ENCODE measurements at places on chromosomes 3 and 15.

- no peak for DNase-seq
Observed at GRCh38 chr3:19934098-19934566, at the start of gene EFHB. EFHB (minus strand) TSS chr3:19934217; CDS start chr3:19934018, 199 bp downstream.

DNA sequence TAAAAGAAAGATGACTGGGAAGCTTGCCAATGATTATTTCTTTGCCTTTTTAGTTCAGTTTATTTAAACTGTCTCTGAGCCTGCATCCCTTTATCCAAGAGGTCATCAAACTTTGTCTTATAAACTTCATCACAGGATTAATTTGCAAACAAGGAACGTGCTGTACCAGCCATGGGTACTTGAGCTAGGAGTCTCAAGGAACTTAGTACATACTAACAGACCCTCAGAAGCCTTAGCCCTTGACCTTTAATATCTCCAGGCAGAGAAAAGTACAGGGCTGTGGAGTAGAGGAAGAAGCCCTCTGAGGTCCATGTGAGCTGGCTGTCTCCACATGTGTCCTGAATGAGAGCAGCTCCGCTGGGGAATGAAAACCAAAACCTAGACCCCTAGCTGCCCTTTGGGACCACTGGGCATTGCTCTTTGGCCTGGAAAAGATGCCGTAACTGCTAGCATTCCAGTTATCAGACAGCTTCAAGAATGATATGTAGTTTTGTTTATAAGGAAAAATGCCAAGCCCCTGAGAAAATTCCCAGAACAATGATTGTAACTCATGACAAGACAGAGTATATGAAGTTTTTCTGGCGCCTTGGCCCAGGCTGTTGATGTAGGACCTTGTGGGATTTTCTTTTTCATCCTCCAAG lies 92.1 kb downstream of the ASB7 start:
- DNase-seq: no peak

- DNase-seq: no peak
Observed at GRCh38 chr15:59847968-59848367, 156.1 kb upstream of the FOXB1 start.

DNA sequence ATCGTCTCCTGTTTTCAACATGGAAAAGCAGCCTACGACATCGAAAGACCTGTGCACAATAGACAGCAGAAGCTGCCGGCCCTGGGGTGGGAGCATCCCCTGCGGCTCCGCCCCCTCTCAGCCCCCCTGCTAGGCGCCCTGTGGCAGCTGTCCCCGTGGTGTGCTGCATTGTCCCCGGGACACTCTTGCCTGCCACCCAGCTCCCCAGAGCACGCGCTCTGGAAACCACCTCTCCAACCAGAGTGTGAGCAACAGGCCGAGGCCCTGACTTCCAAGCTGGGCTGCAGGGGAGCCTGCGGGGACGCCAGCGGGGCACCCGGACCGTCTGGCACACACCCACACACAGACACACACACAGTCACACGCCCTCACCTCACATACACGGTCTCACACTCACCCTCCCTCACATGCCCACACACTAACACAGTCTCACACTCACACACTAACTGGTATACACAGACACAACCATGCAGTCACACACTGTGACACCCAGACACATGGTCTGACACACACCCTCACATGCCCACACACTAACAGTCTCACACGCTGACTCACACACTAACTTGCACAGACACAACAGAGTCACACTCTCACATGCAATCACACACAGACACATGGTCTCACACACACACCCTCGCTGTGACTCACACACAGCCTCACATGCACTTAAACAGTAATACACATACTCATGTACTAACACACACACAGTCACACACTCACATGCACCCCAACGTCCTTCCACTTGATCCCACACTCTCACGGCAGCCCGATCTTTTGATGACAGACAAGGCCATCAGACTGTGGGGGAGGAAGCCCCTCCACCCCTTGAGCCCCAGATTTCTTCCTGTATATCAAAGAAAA lies 94.7 kb downstream of the OCA2 start:
- no peak for DNase-seq

DNA sequence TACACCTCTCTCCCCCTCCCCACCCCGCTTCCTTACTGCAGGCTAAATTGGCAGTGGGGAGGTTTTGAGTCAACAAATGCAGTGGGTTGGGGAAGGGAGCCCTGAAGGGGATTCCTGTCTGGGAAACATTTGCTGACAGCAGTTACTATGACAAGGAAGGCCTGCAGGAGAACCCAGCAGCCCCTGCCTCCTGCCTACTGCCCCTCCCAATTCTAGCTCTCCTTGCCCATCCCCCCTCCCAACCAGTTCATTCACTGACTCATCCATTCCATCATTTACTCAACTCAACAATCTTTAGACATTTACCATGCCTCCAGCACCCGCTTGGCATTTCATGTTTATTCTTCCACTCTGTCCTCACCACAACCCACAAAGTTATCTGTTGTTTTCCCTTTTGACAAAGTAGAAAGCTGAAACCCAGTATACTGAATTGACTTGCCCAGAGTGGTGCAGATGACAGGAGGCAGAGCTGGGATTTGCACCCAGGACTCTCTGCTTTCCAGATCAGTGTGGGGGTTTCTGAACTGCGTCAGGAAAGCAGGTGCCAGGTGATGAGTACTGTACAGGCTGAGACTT lies 75.0 kb downstream of the MAGEF1 start:
- DNase-seq: no peak

- DNase-seq: no peak
Observed at GRCh38 chr3:79597709-79598108, 170.1 kb downstream of the ROBO1 start.

GRCh38 chr15:79397269-79397910 lies 34.7 kb upstream of the MINAR1 start:
- DNase-seq: no peak

DNA sequence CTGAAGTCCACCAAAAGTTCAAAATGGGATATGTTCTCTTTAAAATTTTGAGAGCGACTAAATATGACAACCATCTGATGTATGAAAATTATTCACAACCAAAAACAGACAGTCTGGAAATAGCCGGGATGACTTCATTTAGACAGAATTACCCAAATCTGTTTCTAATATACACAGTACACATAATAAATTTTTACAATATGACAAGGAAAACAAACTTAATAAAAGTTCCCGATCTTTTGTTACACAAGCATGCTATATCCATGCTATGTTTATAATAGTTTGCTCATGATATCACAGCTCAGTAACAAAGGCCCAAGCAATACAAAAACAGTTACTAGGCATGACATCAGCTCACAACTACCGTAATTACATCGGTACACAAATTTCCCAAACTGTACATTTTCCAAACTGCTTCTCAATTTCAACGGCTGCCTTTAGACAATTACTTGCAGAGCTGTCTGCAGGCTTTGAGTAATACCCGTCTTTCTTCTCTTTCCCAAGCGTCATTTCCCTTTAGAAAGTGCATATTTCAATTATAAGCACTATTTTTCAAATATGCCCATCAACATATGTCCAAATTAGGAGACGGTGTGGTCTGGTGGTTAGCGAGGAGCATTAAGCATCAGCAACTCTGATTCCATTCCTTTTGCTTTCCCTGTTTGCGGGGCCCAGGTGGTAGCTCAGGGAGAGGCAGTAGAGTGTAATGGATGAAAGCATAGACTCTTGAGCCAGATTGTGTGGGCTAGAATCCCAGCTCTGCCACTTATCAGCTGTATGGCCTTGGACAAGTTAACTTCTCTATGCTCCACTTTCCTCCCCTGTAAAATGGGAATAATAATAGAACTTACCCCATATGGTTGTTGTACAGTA lies 481.2 kb downstream of the FOXP1 start:
- DNase-seq: no peak

GRCh38 chr3:179045719-179046402 lies 25.7 kb downstream of the ZMAT3 start:
- DNase-seq: peak; percentile 35

DNA sequence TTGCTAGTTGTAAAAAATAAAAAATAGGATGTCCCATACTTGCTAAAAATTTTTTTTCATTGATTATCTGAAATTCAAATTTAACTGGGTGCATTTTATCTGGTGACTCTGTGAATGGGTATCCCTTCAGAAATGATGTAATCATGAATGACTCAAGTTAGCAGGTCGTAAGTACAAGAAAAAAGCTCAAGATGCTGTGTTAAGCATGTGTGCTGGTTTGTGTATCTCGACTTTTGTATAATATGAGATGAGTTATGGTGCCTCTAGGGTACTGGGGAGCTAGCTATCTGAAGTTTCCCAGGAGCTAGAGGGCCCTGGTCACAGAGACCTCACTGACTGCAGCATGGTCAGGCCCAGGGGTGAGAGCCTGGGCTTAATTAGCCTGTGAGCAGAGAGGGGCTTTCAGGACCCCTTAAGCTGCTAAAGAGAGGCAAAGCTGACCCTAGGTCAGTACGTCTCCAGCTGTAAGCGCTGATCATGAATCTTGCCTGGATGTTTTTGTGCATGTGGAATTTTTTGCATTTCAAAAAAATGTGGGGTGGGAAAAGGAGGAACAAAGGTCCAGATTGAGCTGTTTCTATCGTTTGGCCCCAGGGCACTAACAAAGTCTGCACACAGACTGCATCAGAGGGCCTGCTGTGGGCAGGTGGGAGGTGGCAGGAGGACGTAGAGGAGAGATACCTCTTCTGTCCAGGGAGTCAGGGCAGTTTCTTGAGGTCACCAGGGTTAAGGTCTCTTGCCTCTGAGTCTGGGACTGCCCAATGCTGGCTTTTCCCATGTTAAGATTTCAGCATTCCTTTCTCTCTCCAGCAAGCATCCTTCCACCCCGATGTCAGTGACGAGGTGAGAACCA lies 233.2 kb upstream of the TPM1 start:
- no peak for DNase-seq

DNA sequence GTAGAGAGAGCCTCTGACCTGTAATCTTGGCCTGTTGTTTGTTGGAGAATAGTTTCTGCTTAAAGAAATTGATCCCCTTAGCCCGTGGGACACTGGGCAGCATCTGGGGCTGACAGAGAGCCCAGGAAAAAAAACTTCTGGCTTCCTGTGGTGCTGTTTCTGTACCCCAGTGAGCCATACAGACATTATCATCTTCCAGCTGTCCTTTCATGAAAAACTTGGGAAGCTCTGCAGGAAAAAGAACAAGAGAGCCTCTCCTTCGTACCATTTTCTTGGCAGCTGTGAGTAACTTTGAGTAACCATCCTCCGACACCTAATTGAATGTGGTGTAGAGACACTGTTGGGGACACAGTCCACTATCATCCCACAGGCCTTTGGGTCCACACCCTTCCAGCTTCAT lies 333.0 kb downstream of the SHQ1 start:
- no peak for DNase-seq

DNA sequence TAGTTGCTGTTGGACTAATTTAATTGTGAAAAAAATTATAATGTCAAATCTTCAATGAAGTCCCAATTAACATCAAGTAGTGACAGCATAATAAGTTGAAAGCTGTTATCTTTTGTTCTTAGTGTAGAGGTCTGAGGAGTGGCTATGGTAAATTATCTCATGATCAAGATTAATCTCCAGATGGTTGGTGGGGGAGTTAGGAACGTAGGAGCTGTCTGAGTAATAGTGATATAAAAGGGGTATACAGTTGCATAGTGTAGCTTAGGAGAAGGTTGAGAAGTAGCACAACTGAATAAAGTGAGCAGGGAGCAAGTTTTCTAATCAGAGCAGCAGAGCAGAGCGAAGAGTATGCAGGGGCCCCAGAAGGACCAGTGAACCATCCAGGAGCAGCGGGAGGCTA lies 19.5 kb downstream of the TMOD2 start:
- no peak for DNase-seq

DNA sequence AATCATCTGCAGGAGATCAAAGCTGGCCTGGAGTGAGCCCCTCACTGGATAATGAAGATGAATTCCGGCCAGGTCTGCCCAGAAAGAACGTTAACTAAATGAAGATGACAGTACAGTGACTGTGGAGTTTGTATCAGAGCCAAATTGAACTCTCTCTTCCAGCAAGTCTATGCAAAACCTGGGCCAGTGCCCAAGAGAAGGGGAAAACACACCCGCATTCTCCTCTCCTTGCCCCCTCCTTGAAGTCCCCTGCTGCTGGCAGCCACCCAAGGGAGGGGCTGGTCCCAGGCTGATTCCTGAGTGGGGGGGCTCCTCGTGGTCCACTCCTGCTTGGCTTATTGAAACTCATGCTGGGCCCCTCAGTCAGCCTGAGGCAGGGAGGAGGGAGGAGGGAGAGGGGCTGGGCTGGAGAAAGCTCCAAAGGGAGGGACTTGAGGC lies 155.7 kb downstream of the RAB11A start:
- no peak for DNase-seq

GRCh38 chr3:14235912-14236295 lies 57.3 kb downstream of the LSM3 start:
- DNase-seq: no peak

GRCh38 chr3:42501321-42501680 lies 1.1 kb upstream of the VIPR1 start:
- no peak for DNase-seq

- DNase-seq: no peak
Observed at GRCh38 chr3:38133209-38133556, 3.7 kb downstream of the ACAA1 start.

DNA sequence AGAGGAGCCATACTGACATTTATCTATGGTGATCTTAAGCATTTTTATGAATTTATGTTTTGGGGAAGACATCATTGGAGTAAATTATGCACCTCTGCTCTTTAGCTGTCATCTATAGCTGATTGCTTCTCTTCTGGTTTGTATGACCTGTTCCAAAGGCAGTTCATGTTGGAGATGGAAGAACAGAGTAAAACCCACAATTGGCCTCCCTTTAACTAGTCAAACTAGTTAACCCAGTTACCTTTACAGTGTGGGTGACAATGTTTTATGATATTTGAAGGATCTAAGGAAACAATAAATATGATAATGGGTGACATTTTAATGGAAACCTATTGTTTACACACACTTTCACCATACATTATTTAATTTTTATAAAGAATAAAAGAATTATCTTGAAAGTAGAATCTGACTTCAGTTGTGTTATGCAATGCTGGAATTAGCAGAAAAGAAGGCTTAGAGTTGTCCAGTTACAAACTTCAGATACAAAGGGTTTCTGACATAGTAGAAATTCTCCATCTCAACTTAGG lies 263.5 kb downstream of the NFKBIZ start:
- no peak for DNase-seq

DNA sequence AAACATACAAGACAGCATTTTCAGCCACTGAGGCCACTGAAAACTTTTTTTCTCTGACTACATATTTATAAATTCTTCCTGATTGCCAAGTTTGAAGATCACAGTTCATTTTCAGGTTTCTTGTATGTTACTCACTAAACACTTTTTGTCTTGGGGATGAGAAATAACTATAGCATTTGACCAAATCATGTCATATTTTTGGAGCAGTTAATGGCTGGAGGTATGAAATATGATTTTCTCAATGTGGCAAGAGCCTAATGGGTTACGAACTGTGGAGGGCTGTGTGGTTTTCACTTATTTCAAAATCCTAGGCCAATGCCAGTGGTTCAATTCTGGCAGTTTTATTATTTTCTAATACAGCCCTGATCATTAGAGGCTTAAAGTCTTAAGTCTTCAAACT lies 64.4 kb downstream of the USP13 start:
- no peak for DNase-seq
